Non-pigmented ciliary epithelial cell (primary cell): ENCODE measurements at places on chromosomes 1 and 21.

DNA sequence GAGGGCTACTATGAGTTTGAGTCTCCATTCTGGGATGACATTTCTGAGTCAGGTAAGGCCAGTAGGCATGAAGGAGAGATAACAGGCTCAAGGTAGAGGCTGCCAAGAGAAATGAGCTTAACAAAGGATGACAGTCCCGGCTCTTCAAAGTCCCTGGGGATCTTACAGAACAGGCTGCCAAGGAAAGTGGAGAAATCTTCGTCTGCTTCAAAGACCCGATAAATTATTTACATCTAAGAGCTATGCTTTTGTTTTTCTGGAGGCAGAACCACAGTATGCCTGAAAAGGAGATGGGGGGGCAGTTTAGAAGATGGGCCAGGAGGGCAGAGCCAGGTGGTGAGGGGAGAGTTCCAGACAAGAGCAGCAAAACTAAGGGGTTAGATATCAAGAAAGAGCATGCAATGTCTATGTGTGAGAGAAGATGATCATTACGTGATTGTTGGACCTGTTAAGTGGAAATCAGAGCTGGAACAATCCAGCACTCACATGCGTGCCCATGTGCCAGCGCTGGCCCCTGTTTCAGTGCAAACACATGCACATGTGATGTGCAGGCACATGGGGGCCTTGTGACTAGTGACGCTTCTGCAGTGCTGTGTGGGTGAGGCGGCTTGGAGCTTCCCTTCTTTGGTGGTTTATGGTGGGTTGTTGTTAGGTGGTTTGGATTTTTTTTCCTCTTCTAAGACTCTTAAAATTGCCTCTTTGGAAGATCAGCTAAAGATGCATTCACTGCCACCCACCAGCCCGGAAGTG is 25.7 kb downstream of the CAMK1G start:
- DNase-seq = no peak

DNA sequence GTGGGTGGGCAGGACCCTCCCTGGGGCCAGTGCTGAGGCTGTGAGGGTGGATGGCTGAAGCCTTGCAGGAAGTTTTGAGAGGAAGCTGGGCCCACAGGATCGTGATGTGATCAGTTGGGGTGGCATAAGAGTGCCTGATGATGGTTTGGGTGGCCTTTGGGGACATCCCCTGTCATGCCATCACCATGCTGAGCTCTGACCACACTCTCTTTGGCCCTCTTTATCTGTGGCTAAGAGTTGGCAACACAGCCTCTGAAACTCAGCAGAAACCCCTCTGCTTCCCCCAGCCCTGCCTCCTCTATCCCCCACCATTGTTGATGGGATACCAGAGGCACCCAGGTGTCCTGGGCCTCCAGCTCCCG is 19.8 kb downstream of the MIIP start:
- DNase-seq = no peak

- DNase-seq = no peak
Measured at GRCh38 chr1:34984435-34984792, 733 bp downstream of the TMEM35B start.

DNA sequence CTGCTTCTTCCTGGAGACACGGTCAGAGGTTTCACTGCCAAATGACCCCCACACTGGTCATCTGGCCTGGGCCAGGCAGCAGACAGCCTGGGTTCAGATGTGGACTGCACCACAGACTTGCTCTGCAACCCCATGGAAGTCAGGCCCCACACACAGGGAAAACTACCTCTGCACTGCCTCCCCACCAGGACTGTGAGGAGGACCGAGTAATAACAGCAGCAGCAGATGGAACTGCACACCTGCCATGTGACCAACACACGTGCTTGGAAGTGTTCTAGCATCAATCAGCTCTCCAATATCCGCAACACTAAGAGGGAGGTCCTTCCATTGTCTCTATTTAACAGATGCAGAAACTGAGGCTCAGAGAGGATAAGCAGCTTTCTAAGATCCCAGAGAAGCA is 51.4 kb downstream of the SLC9A1 start:
- no peak for DNase-seq

- DNase-seq = no peak
Measured at GRCh38 chr1:12172042-12172851, 5.5 kb downstream of the TNFRSF1B start.

GRCh38 chr1:225990705-225991464 is 8.3 kb downstream of the SDE2 start:
- DNase-seq = no peak

DNA sequence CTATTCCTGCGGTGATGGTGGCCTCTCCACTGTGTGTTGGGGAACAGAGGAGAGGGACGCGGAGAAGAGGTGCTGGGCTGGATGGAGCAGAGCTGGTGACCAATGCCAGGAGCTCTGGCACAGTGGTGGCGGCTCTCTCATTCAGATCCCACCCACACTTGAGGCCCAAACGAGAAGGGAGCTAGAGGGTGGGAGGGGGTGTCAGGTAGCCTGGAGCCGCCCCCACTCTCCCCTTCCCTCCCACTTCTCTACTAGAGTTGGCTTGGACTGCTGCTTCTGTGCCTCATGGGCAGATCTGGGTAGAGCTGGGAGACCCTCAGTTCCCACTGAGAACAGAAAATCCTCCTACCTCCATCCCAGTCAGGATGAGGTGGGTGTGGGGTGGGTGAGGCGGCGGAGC is 3.5 kb downstream of the TTC39A start:
- DNase-seq = no peak

DNA sequence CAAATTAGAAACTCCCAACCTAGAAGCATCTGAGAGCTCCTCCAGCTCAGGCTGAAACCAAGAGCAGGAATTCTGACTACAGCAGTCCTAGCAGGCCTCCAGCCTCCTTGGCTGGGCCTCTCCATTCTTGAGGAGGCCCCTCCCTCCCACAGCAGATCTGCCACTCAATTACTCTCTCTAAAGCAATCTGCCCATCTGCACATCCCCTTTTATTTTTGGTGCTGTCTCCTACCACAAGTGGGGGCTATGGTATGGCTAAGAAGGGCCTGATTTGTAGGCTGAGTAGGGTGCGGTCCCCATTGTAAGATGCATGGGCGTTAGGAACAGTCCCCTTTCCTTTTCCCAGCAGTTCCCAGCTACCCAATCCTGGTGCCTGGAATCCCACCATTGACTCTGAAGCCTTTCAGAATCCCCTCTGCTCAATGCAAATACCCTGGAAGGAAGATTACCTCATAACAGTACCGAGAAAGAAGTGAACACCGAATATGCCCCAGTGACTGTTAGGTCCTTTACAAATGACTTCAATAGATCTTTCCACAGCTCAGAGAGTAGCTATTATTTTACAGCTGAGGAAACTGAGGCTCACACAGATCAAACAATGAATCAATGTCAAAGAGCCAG is 11.6 kb upstream of the TTC39A start:
- DNase-seq = no peak

DNA sequence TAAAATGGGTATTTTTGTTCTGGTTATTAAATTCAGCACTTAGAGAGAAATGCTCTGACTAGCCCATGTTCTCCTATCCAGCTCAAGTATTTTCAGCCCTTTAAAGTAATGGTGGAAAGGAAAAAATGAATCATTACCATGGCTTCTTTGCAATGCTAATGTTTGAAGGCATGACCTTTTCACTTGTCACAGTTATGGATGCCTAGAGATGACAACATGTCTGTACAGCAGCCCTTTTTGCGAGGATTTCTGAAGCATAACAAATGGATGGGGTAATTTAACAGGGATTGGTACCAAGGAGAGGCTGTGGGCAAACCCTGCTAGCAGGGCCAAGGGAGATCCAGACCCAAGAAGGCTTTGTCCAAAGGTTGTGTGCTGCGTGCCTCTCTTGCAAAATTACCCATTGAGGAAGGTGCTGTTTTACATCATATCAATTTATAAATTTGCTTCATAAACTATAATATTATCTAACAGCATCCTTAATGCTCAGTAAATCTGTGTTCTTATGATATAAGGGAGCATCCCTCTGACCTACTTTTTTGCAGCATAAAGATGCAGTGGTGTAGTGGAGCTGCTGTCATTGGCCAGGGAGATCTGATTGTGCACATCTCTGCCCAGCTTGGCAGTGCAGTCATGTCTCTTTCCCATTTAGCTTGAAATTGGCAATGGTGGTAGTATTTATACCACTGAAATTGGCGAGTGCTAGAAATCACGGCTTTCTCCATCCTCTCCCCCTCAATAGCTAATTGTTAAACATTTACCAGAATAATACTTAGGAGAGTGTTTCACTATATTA is 327.1 kb downstream of the PCP4 start:
- DNase-seq = no peak

DNA sequence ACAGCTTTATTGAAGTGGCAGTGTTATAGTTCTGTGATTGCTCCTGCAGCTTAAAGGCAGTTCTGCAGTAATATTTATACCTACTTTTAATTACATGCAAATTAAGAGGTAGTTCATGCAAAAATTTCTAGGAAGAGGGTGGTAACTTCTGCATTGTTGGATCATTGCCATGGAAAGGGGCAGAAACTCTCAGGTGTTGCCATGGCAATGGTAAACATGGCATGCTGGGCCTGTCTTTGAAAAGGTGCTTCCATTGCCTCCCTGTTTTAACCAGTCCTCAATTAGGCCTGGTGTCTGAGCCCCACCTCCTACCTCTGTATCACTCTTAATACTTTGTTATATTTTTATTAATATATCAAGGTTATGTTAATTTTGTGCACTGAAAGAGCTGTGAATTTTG is 104.7 kb downstream of the DISC1 start:
- DNase-seq = no peak

GRCh38 chr1:198641501-198641900 is 2.7 kb downstream of the PTPRC start:
- DNase-seq = no peak

- no peak for DNase-seq
Measured at GRCh38 chr1:231039161-231040018, 664 bp downstream of the FAM89A start.

DNA sequence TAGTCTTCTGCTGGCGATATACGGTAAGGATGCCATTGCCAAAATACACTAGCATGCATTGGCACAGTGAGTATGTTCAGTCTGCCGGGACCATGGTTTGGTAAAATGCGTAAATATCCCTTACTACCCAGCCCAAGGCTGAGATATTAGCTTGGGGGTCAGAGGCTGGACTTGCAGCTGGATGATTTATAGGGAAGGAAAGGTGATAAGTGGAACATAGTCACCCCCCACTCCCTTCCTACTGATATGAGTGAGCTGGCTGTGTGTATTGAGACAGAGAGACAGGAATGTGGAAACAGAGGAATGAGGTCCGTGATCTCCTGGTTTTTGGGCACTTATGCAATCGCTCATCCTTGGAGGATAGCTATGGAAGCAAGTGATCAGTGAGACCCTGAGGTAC is 642.8 kb downstream of the KCNT2 start:
- no peak for DNase-seq

DNA sequence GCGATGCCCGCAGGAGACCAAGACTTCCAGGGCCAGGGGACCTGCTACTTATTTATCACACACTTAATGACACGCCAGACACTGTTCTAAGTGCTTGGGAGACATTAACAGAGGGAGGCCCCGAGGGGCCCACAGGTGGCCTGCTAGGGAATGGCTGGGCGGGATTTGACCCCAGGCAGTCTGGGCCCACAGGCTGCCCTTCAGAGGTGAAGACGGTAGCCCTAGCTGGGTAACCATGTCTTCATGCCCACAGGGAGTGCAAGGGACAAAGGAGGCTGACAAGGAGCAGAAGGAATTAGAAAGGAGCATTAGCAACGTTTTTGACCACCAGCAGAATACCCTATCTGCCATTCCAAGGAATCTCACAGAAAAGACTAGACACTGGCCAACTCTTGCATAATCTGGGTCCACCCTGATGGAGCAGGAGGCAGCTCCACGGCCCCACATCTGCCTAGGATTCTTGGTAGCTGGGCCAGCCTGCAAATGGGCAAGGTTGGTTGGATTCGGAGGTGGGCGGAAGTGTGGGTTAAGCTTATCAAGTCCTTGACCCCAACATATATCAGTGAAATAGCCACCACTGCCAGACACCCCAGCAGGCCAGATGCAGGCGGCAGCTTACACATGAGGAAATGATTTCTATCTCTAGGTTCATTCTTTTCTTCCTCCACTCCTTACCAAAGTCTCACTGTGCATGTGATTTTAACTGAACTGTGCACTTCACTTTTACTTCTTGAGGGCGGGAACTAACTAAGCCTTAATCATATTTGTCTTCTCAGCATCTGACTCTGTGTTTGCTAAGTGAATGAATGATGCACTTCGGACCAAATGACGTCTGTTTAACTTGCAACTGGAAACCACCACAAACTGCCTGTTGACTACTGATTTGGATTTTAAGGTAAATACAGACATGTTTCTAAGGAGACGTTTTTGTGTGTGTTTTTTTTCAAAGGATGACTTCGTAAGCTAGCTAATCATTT is 3.4 kb upstream of the ETS2 start:
- DNase-seq = no peak

GRCh38 chr1:50930193-50930592 is 29.9 kb downstream of the FAF1 start:
- DNase-seq = no peak

- no peak for DNase-seq
Measured at GRCh38 chr1:223330466-223330865, 33.5 kb downstream of the SUSD4 start.

DNA sequence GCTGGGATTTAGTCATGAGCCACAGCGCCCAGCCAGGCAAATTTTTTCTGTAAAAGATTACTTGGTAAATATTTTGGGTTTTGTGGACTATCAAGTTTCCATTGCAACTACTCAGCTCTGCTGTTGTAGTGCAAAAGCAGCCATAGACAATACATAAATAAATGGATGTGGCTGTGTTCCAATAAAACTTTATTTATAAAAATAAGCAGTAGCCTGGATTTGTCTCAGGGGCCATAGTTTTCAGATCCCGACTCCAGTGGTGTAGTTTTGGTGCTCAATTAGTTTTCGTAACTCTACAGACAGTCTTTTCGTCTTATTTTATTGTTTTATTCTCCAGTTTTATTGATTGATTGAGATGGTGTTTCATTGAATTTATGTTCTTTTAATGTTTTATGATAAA is 80.1 kb upstream of the IVNS1ABP start:
- DNase-seq = no peak

DNA sequence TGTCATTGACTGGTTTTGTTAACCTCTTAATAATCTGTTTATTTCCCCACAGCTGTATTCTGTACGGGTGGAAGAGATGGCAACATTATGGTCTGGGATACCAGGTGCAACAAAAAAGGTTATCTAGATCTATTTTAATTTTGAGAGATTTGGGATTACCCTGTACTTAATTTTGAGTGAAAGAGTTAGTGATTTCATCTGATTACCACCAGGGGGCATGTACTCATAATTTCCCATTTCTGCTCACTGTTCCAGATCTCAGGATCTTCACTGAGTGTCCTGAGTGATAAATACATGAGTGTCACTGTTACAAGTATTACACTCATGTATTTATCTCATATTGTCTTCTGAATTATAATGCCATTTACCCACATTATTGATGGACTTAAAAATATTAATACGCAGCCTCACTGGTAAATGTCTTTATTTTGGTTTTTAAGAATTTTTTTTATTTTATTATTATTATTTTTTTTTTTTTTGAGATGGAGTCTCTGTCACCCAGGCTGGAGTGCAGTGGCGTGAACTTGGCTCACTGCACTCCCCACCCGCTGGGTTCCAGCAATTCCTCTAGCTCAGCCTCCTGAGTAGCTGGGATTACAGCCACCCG is 27.4 kb downstream of the DTL start:
- DNase-seq = no peak

GRCh38 chr1:60031146-60031545 is 42.4 kb downstream of the C1orf87 start:
- DNase-seq = no peak
